ENCODE measurements at places on chromosomes 7 and 10.

DNA sequence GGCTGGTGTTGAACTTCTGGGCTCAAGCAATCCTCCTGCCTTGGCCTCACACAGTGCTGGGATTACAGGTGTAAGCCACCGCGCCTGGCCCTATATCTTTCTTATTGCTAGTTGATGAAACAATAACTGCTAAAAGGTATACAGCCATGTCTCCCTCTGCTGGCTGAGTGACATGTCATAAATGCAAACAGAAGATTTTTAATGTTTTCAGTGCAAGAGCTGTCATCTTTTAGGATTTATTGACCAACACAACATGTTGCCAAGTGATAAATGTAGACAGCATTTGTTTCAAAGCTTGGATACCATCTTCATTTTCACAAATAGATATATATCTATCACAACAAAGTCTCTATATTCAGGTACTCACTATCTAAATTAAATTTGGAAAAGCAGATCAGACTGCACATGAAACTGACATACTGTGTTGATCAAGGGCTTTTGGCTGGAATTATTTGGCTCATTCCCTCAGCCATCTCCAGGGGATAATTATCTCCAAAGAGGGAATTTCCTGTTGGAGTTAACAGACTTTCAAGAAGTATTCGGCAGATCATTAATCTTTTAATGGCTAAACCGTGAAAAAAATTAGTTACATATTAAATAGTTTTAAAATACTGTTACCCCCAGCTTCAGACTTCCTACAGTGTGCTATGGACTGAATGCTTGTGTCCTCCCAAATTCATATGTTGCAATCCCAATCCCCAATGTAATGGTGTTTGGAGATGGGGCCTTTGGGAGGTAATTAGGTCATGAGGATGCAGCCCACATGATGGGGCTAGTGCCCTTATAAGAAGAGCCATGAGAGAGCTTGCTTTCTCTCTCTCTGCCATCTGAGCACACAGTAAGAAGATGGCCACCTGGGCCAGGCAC, 41.3 kb upstream of the SRPK2 start:
- no peak for DNase-seq

DNA sequence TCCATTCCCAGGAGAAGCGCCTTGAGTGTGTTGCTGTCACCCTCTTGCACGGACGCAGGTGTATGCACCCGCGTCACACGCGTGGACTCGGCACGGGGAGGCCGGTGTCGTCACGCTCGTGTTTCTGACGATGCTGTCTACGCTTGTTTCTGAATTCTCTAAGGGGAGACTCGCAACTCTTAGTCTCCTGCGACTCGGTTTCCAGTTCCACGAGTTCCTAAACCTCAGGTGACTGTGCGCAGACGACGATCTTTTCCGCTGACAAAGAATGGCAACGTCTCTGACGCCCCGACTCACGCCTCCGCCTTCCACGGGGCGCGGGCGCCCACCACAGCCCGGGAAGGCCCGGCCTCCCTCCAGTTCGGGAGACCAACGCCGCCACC, 579 bp downstream of the IDI1 start:
- no peak for DNase-seq

DNA sequence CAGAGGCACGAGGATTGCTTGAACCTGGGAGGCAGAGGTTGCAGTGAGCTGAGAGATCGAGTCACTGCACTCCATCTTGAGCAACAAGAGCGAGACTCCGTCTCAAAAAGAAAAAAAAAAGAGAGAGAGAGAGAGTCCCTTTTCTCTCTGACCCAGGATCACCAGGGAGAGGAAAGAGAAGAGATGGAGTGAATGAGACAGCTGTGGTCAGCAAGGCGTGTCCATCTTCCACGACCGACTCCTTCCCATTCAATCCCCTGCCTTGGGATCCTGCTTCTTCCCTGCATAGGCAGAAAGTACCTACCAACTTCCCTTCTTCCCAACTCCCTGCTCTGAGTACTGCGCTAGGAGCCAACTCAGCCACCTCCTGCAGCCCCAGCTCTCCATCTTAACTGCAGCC, 5.2 kb upstream of the ZAN start:
- DNase-seq, result no peak

DNA sequence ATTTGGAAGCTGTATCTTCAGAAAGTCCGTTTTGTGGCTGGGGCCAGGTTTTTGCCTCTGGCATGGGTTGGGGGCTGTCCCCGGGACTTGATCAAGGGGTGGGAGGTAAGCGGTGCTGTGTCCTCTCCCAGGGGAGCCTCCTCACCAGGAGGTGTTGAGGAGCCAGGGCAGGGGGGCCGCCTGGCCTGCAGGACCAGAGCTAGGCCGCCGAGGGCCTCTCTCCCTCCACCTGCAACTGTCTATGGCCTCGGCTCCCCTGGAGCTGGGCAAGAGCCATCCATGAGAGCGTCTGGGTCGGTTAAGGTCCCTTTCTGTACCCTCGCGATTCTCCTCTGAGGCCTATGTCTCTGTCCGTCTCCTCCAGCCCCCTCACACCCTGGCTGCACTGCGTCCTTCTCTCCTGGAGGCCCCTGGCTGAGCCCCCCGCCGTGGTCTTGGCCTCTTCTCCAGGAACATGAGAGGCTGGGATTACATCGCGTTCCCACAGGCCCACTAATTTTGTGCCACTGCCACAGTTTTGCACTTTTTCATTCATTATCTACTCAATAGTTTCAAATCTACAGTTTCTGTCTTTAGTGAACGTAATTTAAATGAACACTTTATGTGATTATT, 20.6 kb downstream of the CALML5 start:
- DNase-seq, result no peak

- DNase-seq, result no peak
Measured at GRCh38 chr7:130141884-130142653, 63.1 kb downstream of the TMEM209 start.

DNA sequence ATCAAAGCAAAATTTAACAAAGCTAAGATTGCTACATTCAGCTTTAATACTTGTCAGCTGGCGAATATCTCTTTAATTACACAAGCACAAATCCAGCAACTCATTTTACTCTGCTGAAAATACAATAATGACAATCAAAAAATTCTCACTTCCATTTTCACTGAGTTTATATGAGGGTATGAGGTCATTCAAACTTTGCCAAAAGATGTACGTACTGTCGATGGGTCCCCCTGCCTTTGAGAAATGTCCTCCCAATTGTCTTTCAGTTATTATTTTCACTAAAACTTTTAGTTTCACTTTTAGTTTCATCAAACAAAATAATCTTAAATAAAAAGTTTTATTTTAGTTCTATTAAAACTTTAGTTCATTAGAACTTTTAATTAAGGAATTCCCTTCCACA, 159.5 kb upstream of the WDR11 start:
- no peak for DNase-seq

DNA sequence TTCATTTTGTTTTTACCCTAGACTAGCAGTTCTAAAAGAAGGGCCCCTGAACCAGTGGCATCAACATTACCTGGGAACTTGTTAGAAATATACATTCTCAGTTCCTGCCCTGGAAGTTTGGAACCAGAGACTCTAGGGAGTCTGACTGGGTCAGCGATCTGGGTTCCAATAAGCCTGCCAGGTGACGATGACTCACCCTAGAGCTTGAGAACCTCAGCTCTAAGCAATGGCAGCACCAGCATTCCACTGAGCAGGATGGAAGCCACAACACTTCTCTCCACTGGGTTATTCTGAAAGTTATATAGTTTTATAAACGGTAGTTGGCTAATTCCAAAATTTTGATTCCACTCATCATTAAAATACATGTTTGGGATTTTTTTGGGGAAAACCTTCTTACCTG, 97.0 kb upstream of the AMPH start:
- DNase-seq, result no peak

GRCh38 chr7:129801882-129802281, 150.9 kb downstream of the UBE2H start:
- no peak for DNase-seq

All from activated CD8-positive, alpha-beta memory T cell treated with anti-CD3 and anti-CD28 coated beads for 48 hours (primary cell).